CD4-positive, alpha-beta T cell treated with Interleukin-17A for 4 hours (primary cell): ENCODE measurements at places on chromosomes 7 and 10.

- DNase-seq = no peak
These were observed 43.5 kb downstream of the ZWINT start for GRCh38 chr10:56317603-56318002.

DNA sequence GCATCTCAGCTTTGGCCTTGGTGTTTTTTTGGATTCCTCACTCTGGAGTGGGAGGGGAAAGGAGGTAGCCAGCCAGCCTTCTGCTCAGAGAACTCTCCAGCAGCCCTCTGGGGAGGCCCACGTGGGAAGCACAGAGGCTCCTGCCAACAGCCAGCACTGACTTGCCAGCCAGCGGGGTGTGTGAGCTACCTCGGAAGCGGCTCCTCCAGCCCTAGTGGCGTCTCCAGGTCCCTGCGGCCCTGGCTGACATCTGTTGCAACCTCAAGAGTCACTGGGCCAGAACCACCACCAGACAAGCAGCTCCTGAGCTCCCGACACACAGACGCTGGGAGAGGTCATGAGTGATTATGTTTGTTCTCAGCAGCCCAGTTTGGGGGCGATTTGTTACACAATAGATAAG lies 180.2 kb upstream of the FZD8 start:
- no peak for DNase-seq

GRCh38 chr7:95859429-95859828 lies 87.1 kb downstream of the DYNC1I1 start:
- DNase-seq = no peak

DNA sequence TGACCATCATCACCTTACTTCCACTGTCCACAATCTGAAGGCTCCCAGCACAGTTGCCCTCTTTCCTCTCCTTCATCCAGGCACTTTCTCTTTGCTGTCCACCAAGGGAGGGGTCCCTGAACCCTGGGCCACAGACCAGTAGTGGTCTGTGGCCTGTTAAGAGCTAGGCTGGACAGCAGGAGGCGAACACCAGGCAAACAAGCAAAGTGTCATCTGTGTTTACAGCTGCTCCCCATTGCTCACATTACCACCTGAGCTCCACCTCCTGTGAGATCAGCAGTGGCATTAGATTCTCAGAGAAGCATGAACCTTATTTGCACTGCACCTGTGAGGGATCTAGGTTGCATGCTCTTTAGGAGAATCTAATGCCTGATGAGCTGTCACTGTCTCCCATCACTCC lies 27.7 kb downstream of the FZD1 start:
- no peak for DNase-seq

DNA sequence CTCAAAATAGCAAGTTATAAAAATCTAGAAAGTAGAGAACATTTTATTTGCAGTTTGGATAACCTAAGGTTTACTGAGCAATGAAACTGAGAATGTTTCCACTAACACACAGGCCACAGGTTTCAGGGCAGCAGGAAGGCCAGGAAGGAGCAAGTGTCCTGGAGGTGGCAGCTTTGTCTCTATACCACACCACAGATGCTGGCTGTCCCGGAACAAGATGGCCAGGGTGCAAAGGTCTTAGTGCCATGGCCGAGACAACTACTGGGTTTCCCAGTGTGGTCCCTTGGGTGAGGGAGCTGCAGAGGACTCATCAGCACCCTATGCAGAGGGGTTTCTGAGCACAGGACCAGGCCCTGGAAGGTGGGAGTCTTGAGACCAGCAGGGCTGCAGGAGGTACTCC lies 92.0 kb downstream of the CTBP2 start:
- DNase-seq = no peak

- no peak for DNase-seq
These were observed 1.8 kb upstream of the TTYH3 start for GRCh38 chr7:2629746-2630681.

DNA sequence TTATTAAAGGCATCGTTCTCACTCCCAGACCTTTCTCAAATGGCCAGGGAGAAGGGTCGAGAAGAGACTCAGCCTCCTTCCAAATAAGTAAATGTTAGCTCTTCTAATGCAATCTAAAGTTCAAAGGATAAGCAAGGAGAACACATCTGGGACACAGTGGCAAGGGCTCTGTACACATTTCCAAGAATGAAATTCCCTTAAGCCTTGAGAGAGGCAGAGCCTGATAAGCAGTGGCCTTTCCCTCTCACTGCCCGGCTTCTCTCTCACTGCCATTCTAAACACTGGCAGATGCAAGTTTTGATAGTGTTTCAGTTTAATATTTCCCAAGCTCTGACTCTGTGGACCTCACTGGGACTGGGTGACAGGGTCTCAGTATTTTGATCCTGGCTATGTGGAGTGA lies 35.1 kb upstream of the EXOC4 start:
- DNase-seq = no peak

DNA sequence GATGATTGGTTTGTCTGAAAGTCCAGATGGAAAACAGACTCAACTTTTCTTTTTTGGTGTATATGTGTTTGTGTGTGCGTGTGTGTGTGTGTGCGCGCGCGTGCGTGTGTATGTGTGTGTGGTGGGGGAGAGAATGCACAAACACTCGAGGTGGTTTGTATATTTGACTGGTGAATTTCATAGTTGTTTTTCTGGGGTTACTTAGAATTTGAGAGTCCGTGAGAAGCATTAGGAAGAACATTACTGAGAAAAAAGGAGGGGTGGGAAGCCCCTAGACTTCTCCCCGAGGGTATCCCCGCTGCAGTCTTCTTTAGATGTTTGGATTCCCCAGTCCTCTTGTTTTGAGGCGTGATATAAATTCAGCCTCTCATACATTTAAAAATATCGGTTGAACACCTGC lies 6.0 kb downstream of the CAMK1D start:
- DNase-seq = no peak

DNA sequence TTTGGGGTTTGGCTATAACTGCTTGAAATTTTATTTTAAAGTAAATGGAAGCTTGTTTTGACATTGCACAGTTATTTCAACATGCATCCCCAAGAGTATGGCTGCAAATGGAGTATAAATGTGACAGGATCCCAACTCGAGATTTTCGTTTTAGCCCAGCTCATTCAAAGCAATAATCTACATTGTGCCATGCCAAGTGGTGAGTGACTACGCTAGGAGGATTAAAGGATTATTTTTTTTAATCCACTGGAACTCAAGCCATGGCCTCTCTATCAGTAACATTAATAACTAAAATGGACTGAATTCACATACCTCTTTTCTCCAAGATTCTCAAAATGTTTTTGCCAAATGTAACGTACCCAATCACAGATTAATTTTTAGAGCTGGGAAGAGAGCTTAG lies 60.6 kb upstream of the AUTS2 start:
- DNase-seq = no peak

DNA sequence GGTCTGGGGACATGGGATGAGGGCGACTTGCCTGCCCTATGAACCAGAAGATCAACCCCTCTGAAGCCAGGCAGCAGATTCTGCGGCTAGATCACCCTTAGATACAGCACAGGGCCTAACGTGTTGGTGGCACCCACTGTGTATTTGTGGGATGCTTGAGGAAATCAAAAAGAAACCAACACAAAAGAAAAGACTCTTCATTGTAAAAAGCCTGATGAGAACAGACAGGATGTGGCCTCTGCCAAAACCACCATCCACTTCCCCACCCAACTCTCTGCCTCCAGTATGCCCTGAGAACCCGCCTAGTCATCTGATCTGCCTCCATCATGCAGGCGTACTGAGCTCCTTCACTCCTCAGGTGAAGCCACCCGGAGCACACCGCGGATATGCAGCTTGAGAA lies 97.2 kb upstream of the INSYN2A start:
- DNase-seq = peak; percentile 47

GRCh38 chr10:29039677-29040189 lies 249.1 kb upstream of the LYZL1 start:
- DNase-seq = no peak

DNA sequence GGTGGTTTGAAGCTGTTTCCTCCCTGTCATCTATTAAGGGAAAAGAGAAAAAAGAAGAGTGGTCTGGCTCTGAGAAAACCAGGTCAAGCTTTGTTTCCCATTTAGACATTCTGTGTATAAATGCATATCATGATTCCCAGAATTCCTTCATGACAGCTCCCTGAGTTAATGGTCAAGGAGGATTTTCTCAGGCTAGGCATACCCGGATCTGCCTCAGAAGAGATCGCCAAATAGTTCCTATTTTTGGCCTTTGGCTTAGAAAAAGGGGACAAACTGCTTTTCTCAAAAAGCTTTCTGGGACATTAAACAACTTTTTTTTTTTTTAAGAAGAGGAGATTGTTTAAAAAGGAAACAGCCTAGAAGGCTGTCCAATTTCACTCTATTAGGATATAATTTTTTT lies 53.5 kb upstream of the PIP4K2A start:
- no peak for DNase-seq

GRCh38 chr10:32004161-32004591 lies 52.0 kb downstream of the KIF5B start:
- no peak for DNase-seq

DNA sequence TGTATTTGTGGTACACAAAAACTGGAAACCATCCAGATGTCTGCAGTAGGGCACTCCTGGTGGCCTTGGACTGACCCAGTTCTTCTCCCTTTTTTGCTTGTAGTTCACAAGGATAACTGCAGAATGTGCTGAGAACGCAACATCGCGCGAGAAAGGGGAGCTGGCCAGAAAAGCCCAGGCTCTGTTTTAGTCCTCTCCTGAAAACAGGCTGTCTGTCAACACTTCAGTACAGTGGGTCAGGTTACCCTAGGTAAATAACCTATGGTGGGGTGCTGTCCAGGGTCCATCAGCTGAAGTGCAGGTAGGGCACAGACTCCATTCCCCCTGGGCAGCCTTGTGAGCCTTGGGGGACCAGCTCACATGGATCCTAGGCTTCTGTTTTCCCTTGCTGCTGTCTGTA lies 495.8 kb downstream of the MDFIC start:
- DNase-seq = no peak

DNA sequence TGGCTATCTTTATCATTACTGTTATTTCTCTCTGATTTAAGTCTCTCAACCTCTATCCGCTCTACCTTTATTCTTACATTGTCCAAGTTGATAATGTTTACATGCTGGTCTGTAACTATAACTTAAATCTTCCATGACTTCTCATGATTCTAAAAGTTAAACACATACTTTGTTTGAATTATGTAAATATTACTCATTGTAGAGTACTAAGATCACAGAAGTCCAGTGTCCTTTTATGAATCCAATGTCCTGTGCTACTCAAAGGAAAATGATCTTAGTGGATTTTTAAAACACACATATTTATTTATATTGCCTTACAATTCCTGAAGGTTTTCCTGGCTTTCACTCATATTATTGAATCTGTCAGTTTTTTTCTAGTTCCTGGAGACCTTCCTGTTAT lies 70.9 kb downstream of the BBS9 start:
- DNase-seq = no peak

GRCh38 chr7:44629829-44630522 lies 23.5 kb downstream of the OGDH start:
- DNase-seq = no peak

DNA sequence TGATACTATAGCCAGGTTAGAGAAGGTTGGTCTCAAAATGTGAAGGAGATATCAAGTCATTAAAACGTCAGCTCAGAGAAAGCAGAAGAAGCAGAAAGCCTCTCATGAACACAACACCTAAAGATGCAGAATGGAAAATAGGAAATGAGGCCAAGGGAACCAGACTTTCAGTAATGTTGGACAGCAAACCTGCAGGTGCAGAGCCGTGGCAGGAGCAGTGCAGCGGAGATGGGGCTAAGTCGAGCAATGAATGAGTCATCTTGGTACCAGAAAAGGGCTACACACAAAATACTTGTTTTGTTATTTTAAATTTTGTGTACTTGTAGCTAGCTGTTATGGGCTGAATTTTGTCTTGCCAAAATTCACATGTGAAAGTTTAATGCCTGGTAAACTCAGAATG lies 479.6 kb upstream of the POM121L12 start:
- no peak for DNase-seq

DNA sequence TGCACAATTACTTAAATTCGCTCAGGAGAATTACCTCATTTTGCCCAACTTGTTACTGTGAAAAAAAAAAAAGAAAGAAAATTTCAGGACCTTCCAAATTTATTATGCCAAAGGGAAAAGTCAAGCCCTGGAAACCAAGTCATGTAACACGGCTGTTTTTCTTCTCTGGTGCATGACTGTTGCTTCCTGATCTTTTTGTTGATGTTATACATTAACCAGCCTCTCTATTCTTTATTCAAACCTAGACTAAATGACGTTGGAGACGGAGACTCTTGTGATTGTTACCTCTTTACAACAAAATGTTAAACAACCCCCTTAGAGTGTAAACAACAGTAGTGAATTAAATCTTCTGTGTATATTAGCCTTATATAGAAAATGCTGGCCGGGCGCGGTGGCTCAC lies 16.1 kb upstream of the ZC3HAV1 start:
- no peak for DNase-seq

DNA sequence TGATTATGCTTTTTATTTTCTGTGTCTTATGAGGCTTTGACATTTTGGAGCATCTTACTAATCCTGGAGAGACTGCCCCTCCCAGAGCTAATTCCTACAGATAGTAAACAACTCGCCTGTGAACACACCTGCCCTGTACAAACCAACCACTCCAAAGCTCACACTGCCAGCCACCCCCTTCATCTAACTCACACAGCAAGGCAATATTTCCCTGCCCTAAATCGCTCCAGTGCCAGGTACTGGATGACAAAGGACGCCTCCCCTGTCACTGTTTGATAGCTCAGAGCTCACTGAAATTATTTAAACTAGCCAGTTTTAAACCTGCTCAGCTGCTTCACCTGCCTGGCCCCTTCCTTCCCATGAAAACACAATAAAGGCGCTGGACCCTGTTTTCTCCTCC lies 535.1 kb upstream of the CELF2 start:
- DNase-seq = no peak

DNA sequence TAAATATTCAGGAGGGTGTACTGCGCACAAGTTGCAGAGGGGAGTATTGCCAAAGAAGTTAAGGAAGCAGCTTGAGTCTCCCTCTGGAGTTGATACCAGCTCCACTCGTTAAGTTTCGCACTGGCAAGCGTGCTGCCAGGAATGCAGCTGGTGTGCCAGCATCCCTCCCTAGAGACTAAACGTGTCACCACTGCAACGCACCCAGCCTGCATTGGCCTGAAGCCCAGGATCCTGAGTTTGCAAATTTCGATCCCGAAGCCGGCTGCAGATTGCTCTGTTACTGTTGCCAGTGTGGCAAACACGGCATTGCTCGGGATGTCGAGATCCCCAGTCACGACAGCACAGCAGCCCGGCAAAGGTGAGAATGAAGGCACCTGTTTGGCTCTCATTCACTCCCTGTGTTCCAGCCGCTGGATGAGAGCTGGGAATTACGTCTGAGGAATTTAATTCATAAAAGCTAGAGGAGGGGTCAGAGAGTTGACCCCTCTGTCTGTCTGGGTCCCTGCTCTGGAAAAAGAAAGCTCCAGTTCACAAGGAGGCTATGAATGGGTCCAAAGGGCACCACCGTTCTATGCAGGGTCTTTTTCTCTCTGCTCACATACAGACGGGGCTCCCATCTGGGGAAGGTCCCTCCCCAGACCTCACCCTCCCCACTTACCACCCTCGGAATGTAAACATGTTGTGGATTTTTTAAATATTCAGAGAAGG lies 61.0 kb downstream of the NRP1 start:
- DNase-seq = no peak
